NCI-H1417 (cell line): ENCODE measurements at places on chromosomes 2 and 18.

DNA sequence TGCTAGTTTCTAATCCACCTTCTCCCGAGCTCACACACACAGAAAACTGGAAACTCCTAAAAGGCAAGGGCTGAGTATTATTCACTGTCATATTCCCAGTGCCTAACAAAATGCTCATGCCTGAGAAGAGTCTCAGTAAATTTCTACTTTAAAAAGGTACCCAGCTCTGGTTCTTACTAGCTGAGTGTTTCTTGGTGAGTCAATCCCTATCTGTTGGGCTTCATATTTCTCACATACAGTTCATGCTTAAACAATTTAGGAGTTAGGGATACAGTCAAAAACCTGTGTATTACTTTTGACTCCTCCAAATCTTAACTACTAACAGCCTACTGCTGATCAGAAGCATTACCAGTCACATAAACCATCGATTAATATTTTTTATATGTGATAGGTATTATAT lies 204.9 kb downstream of the EN1 start:
- no peak for DNase-seq

DNA sequence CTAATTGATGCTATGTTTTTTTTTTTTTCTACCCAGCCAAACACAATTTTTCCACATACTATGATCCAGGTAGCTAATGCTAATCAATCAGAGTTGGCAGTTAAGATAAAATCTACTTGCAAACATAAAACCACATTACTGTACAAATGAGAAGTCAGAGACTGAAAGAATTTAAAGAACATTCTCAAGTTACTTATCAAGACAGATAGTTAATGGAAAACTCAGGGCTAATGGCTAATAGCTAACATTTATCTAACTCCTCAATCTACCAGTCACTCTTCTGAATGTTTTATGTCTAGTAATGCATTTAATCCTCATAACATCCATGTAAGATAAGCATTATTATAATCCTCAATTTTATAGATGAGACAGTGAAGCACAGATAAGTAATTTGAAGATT lies 537.6 kb upstream of the SETBP1 start:
- no peak for DNase-seq

DNA sequence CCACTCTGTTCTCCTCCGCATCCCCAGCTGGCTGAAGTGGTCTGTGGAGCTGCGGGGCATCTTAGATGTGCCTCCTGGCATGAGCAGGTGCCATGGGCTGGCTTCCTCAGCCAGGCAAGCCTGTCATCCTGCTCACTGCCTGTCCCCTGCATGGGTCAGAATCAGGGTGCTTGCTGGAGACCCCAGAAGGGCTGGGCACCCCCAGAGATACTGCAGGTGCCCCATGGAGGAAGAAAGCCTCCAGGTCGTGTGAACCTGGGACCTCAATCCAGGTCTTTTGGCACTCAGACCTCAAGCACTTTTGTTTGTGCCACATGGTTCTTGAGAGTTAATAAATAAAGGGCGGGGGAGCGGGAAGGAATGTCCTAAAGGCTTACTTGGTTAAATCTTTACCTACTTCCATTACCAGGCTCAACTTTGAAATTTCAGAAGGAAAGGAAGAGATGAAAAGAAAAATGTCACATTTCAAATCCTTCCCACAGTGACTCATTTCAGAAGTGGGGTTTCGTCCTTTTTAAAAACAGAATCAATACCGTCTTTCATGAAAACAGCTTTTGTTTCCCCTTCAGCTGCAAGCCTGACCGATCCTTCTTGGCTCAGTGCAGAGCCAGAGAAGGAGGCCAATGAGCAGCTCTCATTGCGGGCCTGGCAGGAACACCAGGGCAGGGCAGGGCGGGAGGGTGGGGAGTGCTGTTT lies 69.9 kb downstream of the RHOB start:
- DNase-seq = no peak

- DNase-seq = no peak
Measured at GRCh38 chr2:60023256-60023985, 530.0 kb downstream of the BCL11A start.

- DNase-seq = no peak
Measured at GRCh38 chr2:192357217-192357616, 162.5 kb upstream of the TMEFF2 start.

GRCh38 chr18:55778788-55779690 lies 191.0 kb upstream of the TCF4 start:
- peak; percentile 31 for DNase-seq

DNA sequence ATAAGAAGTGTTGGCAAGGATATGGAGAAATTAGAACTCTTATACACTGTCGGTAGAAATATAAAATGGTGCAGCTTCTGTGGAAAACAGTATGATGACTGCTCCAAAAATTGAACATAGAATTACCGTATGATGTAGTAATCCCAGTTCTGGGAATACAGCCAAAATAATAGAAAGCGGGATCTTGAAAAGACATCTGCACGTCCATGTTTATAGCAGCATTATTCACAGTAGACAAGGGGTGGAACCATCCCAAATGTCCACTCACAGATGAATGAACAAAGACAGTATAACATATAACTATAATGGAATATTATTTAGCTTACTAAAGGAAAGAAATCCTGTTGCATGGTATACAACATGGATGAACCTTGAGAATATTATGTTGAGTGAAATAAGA lies 257.7 kb downstream of the TDRD15 start:
- no peak for DNase-seq

GRCh38 chr2:132776287-132776686 lies 106.3 kb upstream of the LYPD1 start:
- no peak for DNase-seq

- no peak for DNase-seq
Measured at GRCh38 chr2:234130777-234131181, 80.3 kb downstream of the SPP2 start.

DNA sequence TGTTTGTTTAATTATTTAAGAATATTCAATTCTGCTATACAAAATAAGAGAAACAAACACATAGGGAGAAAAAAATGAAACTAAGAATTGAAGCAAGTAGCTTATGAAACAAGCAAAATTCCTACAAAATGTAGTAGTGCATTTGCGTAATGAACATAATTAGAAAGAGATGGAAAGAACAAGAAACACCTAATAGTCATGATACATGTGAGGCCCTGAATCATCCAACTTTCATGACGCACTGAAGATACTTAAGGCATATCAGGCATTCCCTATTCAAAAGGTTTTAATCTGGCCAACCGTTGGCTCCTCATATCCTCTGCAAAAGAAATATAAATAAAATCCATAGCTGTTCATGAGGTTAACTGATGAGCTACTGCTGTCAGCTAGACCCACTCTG lies 14.5 kb upstream of the NAB1 start:
- DNase-seq = no peak

DNA sequence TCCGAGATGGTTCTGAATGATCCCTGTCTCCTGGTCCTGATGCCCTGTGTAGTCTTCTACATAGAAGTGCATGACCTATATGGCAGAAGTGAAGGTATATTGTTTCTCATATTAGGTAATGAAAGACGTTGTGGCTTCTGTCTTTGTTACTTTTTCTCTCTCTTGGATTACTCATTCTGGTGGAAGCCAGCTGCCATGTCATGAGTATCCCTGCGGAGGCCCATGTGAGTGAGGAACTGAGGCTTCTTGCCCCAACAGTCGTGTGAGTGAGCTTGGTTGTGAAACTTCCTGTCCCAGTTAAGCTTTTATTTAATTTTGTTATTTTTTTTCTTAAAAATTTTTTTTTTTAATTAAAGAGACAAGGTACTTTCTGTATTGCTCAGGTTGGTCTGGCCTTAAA lies 134.7 kb downstream of the UBR3 start:
- DNase-seq = no peak

DNA sequence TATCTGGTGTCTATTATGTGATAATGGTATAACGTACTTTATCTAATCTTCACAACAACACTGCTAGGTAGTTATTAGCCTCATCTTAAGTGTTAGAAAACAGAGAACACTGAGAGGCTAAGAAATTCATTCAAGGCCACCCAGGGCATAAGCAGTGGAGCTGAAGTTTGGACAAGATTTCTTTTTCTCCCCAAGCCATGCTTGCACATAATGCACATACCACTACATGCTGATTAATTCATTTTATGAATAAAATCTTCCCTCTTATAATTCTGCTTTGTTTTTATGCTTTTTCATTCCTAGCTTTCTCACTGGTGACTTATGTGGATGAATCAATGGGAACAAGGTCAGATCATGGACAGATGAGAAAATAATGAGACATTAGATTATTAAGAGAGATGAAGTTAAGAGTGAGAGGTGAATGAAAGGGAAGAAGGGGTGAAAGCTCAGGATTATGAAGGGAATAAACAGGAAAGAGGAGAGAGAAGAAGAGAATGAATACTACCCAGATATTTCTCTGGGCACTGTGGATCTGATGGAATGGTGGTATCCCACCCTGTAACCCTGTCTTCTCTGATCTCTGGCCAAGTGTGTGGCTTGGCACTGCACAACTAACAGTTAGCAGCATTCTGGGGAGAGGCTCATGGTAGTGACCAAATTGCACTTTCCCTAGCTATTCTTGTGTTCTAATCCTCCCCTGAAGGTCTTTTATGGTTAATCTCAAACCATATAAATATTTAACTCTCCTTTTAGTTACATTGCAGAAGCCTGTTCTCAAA lies 17.7 kb upstream of the GALNT3 start:
- no peak for DNase-seq

DNA sequence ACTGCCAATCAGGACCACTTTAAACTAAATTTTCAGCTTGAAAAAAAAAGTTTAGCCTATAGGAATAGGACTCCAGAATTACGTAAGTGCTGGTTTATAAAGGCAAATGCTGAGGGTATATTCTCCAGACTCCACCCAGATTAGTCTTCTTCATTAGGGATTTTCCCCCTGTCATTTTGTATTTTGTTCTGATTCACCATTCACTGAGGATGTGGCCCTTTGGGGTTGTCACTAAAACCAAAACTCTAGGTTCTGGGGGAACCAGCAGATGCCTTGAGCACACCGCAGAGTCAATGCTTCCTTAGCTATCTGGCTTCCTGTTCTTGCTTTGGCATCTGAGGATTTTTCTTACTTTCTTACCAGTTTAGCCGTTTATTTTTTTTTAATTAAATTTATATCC lies 10.5 kb downstream of the SCYGR4 start:
- no peak for DNase-seq
